ENCODE measurements at places on chromosomes 2 and 18.
A peak's percentile ranks its signal among the peaks of the same experiment; 100 is the strongest.

DNA sequence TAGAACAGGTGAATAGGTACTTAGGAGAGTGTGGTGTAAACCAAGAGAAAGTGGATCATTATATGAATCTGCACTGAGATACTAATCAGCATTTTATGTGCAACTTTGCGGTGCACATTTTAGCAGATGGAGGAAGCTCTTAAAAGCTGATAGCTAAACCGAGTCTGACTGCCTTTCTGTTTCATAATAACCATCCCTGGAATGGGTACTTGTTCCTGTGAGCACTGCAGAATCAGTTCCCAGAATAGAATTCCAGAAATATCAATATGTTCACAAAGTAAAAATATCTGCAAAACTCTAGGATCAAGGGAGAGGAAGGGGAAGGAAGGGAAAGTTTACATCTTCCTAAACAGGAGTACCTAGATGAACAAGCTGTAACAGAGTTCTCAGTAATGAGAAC is 432.2 kb upstream of the HNRNPA3 start:
- no peak for DNase-seq

DNA sequence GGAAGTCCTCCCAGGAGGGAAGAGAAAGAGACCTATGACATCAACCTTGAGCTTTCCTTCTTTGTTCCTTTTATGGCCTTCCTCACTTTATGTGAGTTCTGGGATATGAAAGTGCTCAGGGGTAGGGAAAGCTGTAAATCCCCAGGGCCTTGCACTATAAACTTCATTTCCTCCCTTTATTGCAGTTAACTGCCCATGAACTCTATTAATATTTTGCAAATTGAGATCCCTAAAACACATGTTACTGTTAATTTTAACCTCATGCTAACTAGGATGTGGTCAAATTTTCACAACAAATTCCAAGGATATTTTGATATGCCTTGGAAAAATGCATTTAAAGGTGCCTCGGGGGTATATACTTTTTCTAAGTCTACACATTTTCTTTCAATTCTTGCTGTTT is 359.9 kb downstream of the OSR1 start:
- no peak for DNase-seq

- DNase-seq, result no peak
Measured at GRCh38 chr2:198056836-198057235, 252.4 kb downstream of the PLCL1 start.

GRCh38 chr2:195407783-195408182 is 249.2 kb upstream of the SLC39A10 start:
- DNase-seq, result no peak

- DNase-seq, result peak; percentile 13
Measured at GRCh38 chr2:227871375-227871791, at the start of gene DAW1. Gene DAW1 (plus strand): TSS chr2:227871631. CDS start chr2:227871690, 59 bp downstream.

GRCh38 chr2:3504741-3505140 is 14.6 kb downstream of the ADI1 start:
- no peak for DNase-seq

DNA sequence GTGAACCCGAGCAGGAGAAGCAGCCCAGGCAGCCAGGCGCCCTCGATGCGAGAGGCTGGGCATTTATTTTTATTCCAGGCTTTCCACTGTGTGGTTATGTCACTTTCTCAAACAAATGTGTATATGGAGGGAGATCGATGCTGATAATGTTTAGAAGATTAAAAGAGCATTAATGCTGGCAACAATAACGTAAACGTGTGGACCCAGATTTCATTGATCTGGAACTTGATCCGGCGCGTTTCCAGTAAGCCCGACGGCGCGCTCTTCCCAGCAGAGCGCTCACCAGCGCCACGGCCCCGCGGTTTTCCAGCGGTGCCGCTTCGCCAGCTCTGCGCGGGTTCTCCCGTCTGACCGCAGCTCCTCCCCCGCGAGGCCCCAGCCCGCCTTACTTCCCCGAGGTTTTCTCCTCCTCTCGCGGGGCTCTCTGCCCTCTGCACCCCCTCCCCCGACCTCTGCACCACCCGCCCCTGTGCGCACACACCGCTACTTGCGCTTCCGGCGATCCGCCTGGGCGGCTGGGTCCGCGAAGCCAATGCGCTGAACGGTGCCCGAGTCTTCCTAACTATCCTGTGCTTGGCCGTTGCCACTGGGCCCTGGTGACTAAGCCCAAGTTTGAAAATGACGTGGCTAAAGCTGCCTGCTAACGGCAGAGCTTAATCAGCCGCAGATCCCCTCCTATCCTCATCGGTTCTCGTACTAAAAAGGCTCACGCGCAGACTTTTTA is 6.1 kb downstream of the ONECUT2 start:
- DNase-seq, result no peak

DNA sequence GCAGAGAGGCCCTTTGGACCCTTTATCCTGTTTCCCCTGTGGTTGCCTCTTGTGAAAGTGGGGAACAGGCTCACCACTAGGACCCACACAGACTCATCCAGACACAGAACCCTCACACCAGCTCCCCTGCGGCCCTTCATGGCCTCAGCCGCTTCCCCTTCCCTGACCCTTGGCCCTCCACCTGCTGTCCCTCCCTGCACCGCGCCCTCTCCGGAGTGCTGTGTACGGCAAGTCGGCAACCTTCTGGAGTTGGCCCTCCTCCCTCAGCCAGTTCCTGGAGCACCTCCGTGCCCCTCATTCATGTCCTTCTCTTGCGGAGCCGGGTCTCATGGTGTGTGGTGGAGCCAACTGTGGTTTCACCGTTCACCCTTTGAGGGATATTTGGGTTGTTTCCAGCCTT is 44.0 kb downstream of the CTDP1 start:
- peak; percentile 19 for DNase-seq

DNA sequence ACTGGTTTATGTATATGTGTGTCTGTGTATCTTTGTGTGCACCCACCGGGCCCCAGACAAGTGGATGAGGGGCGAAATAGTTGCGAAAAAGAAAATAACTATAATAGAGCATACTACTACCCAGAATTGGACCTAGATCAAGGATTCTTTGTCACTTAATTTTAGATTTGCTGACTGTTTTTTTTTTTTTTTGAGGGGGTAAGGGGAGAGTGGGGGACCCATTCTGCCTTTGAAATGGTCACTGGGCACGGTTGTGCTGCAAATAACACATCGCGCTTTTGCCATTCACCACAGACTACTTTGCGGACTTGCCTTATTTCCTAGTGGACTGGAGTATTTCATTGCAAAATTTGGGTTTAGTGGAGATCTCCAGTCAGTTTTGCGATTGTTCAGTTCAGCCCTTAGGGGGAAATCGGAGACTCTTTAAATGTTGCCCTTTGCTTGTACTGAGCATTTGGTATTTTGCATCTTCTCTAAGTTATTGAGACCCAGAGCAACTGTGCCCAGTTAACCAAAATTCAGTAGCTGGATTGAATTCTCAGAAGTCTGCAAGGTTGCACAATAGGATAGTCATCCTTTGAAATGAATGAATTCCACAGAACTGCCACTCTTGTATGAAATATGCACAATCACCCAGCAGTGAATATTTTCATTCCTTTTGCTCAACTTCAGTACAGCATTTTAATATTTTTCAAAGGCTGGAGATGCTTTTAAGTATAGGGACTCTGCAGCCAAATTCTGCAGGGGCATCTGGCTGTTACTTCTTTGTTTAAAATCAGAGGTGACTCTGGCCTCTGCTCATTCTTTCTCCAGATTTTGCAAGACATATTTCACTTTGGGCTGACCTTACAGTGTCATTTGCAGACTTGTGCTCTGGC is 2.9 kb downstream of the TRIB2 start:
- DNase-seq, result no peak

DNA sequence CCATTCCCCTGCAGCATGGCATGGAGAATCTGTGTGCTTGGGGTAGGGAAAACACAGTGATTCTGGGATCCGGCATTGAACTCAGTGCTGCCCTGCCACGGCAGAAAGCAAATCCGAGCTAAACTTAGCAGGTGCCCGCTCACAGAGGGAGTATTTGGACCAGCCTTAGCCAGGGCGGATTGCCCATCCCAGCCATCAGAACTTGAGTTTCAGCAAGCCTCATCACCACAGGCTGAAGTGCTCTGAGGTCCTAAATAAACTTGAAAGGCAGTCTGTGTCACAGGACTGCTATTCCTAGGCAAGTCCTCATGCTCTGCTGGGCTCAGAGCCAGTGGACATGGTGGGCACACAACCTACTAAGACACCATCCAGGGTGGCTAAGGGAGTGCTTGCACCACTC is 86.2 kb upstream of the YPEL5 start:
- DNase-seq, result no peak

DNA sequence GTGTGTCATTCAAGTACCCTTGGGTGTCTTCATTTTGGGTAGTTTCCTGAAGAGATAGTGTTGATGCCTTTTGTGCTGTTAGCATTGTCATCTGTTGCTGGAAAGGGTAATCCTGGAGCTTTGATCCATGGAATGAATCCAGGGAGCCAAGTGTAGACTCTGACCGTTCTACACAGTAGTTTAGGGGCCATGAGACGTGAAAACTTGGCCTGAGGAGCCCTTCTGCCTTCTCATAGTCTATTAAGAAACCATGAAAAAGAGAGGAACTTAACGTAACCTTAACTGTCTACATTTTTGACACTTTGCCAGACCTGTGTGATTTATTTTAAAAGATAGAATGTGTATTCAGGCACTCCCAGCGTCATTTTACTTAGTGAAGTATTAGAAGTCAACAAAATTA is 194.0 kb downstream of the BABAM2 start:
- no peak for DNase-seq

GRCh38 chr2:160362541-160362940 is 131.1 kb downstream of the RBMS1 start:
- no peak for DNase-seq

DNA sequence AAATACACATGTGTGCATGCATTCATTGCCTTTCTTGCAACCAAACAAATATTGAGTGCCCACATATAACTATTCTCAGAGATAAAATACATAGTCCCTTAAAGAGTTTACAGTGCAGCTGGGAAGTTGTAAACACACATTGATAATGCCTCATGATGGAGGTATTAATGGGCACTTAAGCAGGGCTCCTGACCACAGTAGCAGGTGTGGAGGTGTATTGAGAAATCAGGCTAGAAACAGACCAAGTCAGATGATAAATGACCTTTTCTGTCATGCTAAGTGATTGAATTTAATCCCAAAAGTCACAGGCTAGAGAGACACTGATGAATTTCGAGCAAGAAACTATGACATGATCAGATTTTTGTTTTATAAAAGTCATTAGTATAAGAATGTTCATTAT is 157.7 kb downstream of the ZNF385B start:
- no peak for DNase-seq

DNA sequence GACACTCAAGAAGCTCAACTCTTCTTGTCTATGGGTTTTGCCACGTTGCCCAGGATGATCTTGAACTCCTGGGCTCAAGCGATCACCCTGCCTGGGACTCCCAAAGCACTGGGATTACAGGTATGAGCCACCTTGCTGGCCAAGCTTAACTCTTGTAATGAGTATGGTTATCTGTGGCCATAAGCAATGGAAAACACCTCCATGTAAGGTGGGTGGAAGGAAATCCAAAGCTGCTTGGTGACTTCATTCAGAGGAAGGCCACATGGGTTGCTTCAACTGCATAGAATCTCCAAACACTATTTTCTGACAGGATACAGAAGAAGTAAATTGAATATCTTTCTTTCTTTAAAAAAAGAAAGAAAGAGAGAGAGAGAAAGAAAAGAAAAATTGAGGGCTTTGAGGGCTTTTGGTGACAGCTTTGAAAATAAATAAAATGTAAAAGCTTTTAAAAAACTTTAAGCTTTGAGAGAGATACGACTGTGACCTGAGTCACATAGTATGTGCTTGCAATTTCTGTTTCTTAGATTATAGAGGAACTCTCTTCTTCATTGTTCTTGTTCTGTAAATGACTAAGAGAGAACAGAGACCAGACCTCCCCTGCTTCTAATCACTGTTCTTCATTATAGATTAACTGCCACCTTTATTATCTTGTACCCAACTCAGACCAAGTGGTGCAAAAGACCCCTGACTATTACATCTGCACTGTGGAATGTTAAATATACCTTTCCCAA is 123.1 kb upstream of the NDUFV2 start:
- DNase-seq, result no peak

Data from naive thymus-derived CD8-positive, alpha-beta T cell (primary cell).